ENCODE measurements at places on chromosomes 5 and 9.

GRCh38 chr5:76715486-76715735, 515 bp upstream of the F2R start:
- DNase-seq = no peak

DNA sequence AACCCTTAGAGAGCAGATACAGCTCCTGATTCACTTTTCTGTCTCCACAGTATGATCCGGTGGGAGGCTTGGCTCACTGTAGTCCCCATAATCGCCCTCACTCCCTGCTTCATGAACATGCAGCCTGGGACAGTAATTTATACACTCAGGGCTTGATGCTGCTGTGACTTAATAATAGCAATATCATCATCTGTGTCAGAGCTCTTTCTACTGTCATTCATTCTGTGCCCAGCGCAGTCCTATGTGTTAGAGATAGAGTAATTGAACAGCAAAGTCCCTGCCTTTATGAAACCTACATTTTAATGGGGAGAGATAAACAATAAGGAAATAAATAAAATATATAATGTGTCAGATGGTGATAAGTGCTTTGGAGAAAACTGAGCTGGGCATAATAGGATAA, 2.8 kb upstream of the HEMGN start:
- DNase-seq = no peak

GRCh38 chr5:126416266-126416925, 6.8 kb upstream of the GRAMD2B start:
- DNase-seq = no peak

- DNase-seq = no peak
These were observed 65.3 kb downstream of the ADAMTSL1 start for GRCh38 chr9:18539203-18539693.
